ENCODE measurements at places on chromosomes 6 and 20.
A peak's percentile ranks its signal among the peaks of the same experiment; 100 is the strongest.

DNA sequence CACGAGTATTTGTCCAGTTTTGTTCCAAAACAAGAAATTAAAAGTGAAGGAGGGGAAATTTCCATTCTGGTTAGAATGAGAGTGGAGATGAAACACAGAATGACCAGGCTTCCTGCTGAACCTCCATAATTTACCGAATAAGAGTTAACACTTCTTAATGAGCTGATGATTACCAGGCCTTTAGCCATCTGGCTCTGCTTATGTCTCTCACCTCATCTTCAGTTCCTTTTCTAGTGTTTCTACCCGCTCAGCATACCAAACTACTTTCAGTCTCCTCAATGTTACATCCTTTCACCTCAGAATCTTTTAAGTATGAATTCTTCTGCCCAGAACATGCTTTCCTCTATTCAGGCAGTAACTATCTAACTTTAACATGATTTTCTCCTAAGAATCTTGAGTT, 209.0 kb upstream of the RSPO3 start:
- DNase-seq: no peak

- peak; percentile 26 for DNase-seq
Measured at GRCh38 chr20:36035745-36036144, 67.4 kb downstream of the CNBD2 start.

DNA sequence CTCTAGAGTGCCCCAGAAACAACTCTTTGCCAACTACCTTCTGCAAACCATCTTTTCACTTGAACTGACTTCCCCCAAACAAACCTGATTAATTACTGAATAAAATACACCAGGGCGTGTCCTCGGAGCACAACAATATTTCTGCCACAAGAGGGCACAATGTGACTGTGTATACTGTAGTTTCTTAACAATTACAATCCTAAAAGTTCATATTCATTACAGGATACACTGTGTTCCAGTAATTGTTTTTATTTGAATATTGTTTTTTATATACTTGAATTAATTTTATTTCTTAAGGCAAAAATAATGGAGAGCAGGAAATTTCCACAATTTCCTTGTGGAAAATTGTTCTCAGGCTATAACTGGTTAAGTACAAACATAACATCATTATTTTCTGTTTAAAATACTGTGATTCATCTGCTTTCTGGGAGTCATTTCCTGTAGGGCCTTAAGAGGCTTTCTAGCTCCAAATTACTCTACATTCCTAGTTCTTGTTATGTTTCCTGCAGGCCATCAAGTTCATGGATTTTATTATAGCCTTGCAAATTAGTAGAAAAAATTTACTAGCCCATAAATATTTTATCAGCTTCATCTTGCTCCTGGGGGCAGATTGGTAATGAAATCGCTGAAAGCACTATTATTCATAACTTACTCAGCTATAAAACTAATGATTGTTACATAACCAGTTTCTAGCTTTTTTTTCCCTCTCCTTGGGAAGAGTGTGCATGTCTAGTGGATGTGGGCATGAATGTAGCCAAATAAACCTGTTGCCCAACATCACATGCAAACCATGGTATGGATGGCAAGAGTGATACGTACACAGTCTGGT, 51.9 kb upstream of the SLC22A16 start:
- DNase-seq: peak; percentile 88

DNA sequence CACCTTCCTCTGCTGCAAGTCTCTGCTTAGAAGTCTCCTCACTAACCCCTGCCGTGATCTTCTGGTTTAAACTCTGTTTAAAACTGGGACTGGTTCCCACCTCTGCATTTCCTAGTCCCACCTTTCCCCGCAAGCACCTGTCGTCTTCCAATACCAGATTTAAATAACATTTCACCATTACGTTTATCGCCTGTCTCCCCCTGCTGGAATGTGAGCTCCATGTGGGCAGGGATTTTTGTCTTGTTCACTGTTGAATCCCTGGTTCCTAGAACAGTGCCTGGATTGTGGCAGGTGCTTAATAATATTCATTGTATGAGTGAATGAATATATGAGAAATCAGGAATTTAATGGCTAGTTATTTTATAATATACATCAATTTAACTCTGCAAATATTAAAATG, 2.7 kb downstream of the GUCA1A start:
- no peak for DNase-seq

GRCh38 chr6:161255518-161255917, 18.3 kb downstream of the AGPAT4 start:
- no peak for DNase-seq

- DNase-seq: no peak
Measured at GRCh38 chr6:135021310-135022049, 33.1 kb downstream of the HBS1L start.

GRCh38 chr6:42507901-42508300, 55.9 kb upstream of the UBR2 start:
- no peak for DNase-seq

DNA sequence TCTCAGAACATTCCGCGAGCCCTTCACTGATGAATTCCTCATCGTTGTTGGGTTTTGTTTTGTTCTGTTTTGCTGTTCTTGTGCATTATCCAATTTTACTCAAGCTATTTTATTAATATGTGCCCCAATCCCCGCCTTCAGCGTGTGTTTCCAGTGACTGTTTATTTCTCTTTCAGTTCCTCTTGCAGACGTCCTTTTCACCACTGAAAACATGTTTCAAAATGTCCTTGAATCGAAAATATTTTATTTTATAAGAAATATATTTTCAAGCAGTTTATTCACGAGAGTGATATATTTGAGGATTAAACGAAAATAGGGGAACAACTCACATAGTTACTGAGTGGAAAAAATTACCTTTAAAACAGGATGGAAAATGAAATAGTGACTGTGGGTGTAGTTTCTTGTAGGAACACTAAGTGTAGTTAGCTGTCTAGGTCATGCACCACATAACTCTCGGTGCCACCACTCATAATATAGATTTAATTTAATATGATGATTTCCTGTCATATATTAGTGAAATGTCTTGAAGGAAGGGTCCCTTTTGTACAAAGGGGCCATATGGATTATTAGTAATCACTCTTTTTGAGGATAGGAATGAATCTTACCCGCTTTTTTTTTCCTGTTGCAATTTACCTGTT, 45.3 kb upstream of the HDDC2 start:
- DNase-seq: no peak

DNA sequence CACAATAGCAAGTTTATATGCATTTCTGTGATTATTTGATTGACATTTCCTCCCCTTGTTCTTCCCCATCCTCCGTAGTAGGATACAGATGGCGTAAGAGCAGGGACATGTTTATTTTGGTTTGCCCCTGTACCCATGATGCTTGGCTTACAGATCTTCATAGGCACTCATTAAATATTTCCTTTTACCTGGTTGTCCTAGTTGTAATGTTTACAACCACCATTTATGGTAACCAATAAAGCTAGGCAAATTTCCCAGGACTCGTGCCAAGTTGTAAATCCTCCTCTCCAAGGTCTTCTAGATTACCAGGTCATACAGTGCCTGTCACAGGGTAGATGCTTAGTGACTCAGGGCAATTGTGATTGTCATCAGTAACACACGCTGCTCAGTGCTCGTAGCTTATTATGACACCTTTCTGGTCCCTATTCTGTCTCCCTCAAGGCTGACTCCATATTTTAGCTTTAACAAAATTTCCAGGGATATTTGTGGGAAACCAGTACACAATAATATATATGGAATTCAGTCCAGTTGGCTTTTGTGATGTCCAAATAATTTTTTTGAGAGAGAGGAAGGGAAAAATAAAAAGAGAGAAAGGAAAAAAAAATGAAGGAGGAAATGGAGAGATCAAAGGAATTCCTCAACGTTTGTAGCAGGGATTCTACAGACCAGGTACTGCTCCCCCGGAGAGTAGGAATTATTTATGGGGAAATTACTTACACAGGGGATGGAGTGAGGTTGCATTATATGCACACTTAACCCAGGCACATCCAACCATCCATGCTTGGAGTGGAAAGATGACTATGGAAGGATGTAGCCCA, 24.6 kb downstream of the CYP24A1 start:
- DNase-seq: no peak

DNA sequence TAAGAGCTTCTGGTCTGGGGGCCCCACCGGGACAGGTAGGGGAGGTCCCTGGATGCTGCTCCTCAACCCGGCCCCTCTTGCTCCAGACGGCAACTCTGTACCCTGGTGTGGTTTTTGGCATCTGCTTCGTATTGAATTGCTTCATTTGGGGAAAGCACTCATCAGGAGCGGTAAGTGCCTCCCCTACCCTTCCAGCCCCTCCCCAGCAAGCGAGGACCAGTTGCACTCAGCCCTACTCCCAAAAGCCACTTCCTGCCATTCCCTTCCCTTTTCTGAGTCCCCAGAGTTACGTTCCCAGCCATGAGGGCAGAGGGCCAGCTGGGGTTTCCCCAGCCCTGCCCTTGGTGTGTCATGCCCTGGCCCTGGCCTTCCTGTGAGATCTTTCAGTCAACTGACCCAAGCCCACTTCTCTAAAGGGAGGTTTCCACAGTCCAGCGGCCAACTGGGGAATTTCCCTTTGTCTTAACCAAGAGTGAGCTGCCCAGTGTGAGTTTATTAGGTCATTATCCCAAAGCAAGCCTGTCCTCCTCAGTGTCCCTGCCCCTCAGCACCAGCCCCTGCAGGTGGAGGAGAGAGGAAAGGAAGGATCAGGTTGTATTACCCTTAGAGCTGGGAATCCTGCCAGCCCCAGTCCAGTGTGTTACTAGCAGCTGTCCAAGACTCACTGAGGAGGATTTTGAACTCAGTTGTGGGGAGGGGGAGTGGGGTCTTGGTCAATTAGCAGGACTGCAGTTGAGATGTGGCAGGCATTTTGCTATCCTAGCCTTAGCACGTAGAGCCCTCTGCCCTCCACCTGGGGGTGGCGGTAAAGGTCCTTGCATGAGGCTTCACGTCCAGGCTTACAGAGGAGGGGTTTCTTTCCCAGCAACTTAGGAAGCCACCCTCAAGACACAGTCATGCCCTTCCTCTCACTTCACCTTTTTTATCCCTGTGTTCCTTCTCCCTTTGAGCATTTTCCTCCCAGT, 45.8 kb downstream of the TM9SF4 start:
- no peak for DNase-seq

GRCh38 chr6:101396548-101397173, 3.2 kb downstream of the GRIK2 start:
- DNase-seq: no peak

- DNase-seq: no peak
Measured at GRCh38 chr20:53735536-53736050, 142.0 kb upstream of the ZNF217 start.

DNA sequence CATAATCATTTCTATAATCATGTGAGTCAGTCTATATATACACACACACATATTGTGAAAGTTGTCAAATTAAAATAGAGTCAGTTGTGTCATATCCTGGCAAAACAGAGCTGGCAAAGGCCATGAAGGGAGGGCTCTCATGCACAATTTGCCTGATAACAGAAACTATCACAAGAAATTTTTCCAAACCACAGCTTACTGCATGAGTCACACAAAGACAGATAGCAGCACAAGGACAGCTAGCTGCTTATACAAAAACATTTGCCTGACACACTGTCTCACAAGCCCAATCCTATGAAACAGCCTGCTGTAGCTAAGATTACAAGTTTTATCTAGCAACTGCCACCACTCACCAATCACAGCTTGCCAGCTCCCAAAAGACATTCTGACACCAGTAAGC, 848.5 kb upstream of the MAN1A1 start:
- DNase-seq: no peak

- DNase-seq: no peak
Measured at GRCh38 chr6:135346747-135347146, 150.8 kb downstream of the AHI1 start.

DNA sequence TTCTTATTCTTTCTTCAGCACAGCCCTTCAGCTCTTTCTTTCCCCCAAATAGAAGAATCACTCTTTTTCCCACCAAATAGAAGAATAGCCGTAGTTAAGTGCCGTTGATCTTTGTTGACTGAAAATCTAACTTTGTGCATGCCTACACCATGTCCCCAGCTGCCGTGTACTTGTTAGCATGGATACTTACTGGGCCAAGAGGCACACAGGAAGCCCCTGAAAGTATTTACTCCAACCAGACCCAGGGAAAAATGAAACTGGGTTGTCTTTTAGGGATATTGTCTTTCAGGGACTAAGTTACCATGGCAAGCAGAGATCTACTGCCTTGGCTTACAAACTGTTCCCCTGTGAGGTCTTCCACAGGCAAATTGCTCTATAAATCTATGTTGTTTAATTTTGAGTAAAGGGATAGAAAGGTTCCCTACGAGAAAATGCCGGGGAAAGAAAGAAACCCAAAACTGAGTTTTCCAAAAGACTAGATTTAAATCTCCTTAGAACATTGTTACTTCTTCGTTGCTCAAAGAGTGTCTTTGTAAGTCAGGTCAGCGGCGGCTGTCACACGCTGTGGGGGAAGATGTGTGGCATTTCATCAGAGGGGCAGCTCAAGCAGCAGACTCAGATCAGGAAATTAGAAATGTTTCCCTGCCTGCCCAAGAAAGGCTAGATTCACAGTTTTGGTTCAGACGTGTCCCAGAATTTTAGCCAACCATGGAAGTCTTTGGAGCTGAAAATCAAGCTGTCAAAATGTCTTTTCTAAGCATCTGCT, 188.2 kb upstream of the PRND start:
- no peak for DNase-seq

GRCh38 chr20:10812759-10813327, 139.0 kb upstream of the JAG1 start:
- no peak for DNase-seq

GRCh38 chr6:93419304-93420162, at the start of gene EPHA7:
EPHA7 (minus strand) TSS chr6:93419559; CDS start chr6:93419341, 218 bp downstream.
- no peak for DNase-seq

DNA sequence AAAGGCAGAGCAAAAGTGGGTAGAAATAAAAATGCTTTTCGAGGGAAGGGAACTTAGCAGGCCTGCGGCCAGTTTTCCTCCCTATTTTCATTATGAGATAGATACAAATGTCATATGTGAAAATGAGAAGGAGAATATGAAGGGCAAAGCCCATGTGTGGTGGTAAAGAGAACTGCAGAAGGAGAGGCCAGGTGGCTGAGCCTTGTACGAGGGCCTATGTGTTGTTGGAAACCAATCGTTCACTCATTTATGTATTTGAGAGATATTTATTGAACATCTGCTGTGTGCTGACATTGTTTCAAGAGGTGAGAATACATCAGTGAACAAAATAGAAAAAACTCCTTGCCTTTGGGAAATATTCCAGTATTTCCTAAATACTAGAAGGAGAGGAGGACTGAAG, 147.7 kb downstream of the SH3BGRL2 start:
- no peak for DNase-seq
